ENCODE measurements at places on chromosomes 2 and 18. TPM values are rescaled to one million over a fixed set of nuclear protein-coding genes. Genes with fewer than 3 reads are reported as not detected.

PREPL gene
- 21.3 TPM for total RNA-seq

TSGA10 gene
- 8.3 TPM for total RNA-seq

VWC2L gene
- total RNA-seq, result not detected

CABYR gene
- total RNA-seq, result 2.6 TPM

LINC00305 gene
- not detected for total RNA-seq

ANKRD29 gene
- total RNA-seq, result 0.26 TPM

CDKL4 gene
- 0.60 TPM for total RNA-seq

DNA sequence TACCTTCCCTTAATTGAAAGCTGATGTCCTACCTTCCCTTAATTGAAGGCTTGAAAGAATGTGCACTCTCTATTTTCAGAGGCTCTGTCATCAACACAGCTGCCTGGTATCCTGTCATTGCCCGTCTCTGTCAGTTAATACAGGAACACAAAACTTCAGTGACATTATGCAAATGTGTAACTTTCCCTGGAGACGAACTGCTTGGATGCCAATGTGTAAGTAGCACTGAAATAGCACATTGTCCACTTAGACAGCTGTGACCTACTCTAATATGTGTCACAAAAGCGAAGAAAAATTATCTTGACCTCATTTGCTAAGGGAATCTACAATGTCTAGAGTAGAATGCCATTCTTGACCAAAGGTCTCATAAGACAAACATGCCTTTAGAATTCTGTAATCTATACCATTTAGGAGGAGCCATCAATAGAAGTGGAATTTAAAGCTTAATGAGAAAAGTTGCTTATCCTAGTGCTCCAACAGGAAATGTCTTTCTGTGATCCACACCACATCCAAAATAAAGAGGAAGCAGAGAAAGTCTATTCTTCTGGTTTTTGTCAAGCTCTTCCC is 138.1 kb downstream of the BARD1 start:
- DNase-seq, result no peak

GRCh38 chr2:191128911-191129304 is 21.9 kb downstream of the STAT4 start:
- no peak for DNase-seq

DNA sequence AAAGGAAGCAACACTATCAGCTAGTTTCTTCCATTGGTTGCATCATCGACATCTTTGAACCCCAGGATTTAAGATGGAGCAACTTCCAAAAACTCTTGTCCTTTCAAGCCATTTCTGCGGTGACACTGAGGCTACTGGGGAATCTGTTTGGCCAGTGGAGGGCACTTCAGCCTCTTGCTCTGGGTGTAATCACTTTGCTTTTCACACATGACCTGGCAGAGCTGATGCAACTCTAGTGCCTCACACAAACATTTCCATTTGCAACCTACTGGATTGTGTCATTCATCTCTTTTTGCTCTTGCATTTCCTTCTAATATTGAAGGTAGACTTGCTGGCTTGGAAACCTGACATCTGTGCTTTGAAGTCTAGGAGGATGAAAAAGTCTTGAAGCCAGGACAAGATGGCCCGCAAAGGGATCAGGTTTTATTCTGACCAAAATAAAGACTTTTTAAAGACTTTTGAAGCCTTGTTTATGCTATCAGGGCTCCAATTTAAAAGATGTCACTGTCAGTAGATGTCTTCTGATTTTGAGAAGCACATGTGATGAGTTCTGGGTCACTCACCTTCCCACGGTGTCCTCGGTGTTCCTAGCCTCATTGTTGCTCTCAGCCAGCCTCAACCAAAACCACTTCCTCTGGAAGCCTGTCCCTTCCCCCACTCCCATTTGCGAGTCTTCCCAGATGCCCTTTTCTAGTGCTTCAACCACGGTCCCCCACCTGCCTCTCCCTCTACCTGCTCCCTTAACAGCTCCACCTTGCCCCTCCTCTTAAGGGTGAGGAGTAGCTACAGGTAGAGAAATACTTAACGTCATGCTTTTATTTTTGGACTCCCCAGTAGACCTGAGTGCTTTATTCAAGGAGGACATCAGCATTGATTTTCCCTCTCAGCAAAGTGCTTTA is 69.7 kb upstream of the KCNE4 start:
- DNase-seq, result no peak

DNA sequence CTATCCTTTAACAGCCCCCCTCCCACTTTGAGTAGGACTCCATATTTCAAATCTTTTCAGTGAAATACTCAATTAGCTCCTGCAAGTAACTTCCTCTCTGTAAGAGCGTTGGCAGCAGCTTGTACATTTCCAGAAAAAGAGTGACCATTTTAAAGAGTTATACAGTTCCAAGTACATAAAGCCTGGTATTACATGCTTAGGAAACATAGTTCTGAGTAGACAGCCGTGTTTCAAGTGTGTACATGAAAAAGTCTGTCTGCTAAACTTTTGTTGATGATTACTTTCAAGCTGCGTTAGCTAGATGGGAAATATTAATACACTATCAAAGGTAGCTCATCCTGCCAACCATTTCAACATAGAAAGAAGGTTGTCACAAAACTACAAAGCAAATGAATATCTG is 112.8 kb downstream of the ZNF521 start:
- DNase-seq, result no peak

- DNase-seq, result no peak
These were observed 24.0 kb upstream of the PAIP2B start for GRCh38 chr2:71250935-71251334.

- DNase-seq, result no peak
These were observed 52.2 kb downstream of the NCOA1 start for GRCh38 chr2:24543252-24543651.

GRCh38 chr2:194985258-194985657 is 671.8 kb upstream of the SLC39A10 start:
- no peak for DNase-seq

GRCh38 chr18:23148382-23148781 is 13.1 kb downstream of the CABLES1 start:
- DNase-seq, result no peak

DNA sequence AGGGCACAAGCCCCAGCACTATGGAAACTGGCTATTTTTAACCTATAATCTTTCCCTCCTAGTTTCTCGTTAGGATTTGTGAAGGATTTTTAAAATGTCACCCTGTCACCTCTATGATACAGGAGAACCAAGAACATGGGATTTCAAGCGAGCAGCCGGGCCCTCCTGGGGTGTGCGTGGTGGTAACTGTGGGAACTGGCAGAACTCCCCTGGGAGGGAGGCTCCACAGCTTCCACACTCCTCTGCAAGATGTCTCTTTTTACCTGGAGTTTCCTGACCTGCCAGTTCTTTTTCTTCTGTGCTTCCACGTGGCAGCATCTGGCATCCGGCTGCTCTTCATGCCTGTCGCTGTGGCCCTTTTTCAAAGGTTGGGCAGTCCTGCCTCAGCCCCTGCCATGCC is 386.3 kb upstream of the MYT1L start:
- no peak for DNase-seq

DNA sequence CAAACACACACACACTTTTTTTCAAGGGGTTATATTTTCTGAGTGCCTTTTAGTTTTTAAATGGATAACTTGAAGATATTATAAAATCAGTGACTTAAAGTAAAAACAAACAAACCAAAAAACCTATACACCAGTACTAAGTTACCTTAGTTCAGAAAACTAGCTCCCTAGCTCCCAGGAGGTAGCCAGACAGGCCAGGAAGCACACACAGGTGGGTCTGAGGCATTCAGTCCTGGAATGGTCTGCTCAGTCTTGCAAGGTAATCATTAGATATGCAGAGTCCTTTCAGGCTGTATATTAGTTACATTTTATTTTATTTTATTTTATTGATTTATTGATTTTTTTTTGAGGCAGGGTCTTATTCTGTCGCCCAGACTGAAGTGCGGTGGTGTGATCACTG is 10.7 kb upstream of the DYNC2LI1 start:
- no peak for DNase-seq

GRCh38 chr2:205764270-205764746 is 82.0 kb downstream of the NRP2 start:
- DNase-seq, result no peak

DNA sequence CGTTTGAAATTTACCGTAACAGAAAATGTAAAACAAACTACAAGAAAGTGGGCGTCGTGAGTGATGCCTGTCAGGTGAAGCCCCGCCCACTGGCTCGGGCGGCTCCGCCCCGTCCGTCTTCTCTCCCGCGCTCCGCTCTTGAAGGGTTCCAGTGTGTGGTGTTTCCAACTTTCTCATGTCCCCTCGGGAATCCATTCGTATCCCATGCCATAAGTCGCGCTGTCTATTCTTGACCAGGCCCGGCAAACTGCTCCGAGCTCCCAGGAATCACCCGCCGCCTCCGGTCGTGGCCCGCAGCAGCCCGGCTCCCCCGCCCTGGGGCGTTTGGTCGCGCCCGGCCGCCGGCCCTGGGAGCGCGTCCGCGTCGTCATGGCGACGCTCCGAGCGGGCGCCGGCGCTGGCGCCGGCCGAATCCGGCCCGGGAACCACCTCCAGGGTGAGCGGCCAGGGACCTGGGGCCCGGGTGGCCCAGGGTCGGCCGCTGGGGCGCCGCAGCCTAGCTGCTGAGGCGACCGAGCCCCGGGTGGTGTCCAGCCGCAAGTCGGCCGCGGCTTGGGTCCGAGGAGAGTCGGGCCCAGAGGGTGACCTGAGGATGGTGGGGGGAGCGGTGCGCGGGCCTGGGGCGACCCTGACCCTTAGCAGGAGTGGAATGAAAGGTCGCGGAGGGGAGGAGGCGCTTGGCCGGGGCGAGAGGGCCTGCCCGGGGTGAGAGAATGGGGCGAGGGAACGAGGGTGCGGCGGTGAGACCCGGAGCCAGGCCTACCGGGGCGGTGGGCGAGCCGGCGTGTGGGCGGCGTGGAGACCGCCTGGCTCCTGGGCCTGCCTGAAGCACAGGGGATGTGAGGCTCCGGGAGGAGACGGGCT is at the start of gene CFAP221:
CFAP221 (plus strand) TSS at position 375 of the 864 bp plus-strand sequence. CDS start 1,683 bp downstream, outside the sequence.
- no peak for DNase-seq

GRCh38 chr18:68104036-68104435 is 587.5 kb upstream of the DSEL start:
- DNase-seq, result no peak

Data from T-helper 17 cell (primary cell).